Endodermal cell (in vitro differentiated cells): ENCODE measurements at places on chromosomes 5 and 9. TPM values are rescaled to one million over a fixed set of nuclear protein-coding genes. Genes with fewer than 3 reads are reported as not detected.

DNA sequence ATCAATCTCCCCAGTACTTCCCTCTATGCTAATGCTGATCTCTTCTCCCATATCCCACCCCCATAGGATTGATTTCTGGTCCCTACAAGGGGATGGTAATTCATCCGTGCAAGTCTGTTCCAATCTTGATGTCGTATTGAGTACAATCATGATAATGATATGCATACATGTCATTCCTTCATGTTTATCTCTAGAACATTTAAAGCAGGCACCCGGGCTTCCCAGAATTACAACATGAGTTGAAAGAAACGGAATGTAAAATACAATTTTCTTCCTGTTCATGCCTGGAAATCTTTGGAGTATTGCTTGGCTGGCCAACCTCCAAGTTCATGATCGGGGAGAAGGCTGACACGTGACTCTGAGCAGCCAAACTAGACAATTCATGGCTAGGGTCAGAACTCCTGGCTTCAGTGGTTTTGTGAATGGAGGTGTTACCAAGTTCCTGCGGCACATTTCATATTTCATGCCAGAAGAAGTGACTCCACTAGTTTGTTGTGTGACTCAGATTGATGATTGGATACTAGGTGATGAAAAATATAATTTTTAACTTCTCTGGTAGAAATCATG lies 66.6 kb downstream of the C9orf152 start:
- DNase-seq = no peak
- H3K27ac ChIP-seq = no peak overlapping the region
- H3K27me3 ChIP-seq = no peaks in the 10 kb centered on the region
- no peaks in the 10 kb centered on the region for H3K4me1 ChIP-seq
- H3K36me3 ChIP-seq = peaks cover 19% of the 10 kb centered on the region

Gene CCDC69
- 4.1 to 5.8 TPM (median 4.4 TPM) in 3 replicates for total RNA-seq

Gene PDE6A
- total RNA-seq = not detected in 2 replicates

Gene TMEM174
- not detected in 2 replicates for total RNA-seq

DNA sequence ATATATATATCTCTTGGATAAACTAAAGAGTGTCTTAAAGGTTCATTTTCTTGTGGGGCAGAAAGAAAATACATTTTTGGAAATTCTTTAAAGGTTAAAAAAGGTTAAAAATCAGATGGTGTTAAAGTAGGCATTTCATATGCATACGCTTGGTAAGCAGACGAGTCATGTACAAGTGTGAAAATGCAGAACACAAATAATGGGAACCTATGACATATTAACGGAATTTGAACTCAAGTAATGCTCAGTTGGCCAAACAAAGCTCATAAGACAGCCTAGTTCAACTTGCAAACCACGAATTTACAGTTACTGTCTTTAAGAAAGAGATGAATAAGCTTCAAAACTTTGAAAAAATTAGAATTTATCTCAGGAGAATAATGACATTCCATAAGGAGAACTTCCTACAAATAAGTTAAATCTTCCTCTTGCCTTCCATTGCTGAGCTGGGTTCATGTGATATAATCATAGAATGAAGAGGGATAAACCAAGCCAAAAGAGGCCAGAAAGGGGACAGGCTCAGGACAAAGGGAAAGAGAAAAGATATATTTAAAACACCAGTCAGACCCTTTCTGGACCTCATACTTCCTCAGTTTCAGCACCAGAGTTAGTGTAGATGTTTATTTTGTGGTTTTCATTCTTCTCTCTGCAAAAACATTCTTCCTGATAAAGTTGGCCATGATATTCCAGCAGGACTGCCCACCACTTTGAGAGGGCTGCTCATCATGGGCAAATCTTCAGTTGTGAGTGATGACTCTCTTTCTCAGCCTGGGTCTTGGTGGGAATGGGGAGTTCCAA lies 256.7 kb upstream of the CD180 start:
- no peak overlapping the region for H3K4me3 ChIP-seq
- no peaks in the 10 kb centered on the region for H3K36me3 ChIP-seq
- H3K4me1 ChIP-seq = no peaks in the 10 kb centered on the region
- H3K27me3 ChIP-seq = no peaks in the 10 kb centered on the region

- no peak overlapping the region for H3K4me3 ChIP-seq
- no peaks in the 10 kb centered on the region for H3K27me3 ChIP-seq
- H3K36me3 ChIP-seq = no peaks in the 10 kb centered on the region
- DNase-seq = peak; percentile 11
- H3K27ac ChIP-seq = no peak overlapping the region
- H3K4me1 ChIP-seq = no peaks in the 10 kb centered on the region
These were observed 51.4 kb downstream of the ZNF354C start for GRCh38 chr5:179111267-179112207.

DNA sequence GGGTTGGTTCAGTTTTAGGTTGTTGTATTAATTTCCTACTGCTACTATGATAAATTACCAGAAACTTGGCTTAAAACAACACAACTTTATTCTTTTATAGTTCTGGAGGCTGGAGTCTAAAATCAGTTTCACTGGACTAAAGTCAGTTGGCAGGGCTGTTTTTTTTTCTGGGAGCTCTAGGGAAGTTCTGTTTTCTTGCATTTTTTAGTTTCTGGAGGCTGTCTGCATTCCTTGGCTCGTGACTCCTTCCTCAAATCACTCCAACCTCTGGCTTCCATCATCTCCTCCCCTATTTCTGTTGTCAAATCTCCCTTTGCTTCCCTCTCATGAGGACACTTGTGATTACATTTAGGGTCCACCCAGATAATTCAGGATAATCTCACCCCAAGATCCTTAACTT lies 51.3 kb upstream of the SUB1 start:
- no peak overlapping the region for H3K27ac ChIP-seq

DNA sequence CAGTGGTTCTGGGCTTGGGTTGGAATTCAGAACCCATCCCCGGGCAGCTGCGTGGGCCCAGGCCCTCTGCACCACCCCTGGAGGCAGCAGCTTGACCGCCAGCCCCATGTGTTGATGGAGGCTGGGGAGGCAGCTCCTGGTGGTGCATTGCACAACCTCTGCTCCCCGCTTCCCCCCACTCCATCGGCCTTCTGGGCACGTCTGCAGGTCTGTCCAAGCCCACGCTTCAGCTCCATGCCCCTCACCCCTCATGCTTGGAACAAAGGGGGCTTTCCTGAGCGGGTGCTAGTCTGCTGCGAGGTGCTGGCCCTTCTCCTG lies 1.4 kb downstream of the NCS1 start:
- H3K27me3 ChIP-seq = no peaks in the 10 kb centered on the region
- peak; percentile 70 for DNase-seq
- H3K4me1 ChIP-seq = peaks cover 9% of the 10 kb centered on the region
- no peaks in the 10 kb centered on the region for H3K36me3 ChIP-seq

- no peak for DNase-seq
- H3K27ac ChIP-seq = no peak overlapping the region
- H3K36me3 ChIP-seq = no peaks in the 10 kb centered on the region
- H3K4me1 ChIP-seq = peaks cover 6% of the 10 kb centered on the region
- H3K27me3 ChIP-seq = no peaks in the 10 kb centered on the region
These were observed 35.6 kb upstream of the COL5A1 start for GRCh38 chr9:134605966-134606357.

GRCh38 chr5:133508845-133509741 lies 103.2 kb downstream of the FSTL4 start:
- H3K4me3 ChIP-seq = no peak overlapping the region
- DNase-seq = peak; percentile 29
- H3K27ac ChIP-seq = no peak overlapping the region
- no peaks in the 10 kb centered on the region for H3K36me3 ChIP-seq

DNA sequence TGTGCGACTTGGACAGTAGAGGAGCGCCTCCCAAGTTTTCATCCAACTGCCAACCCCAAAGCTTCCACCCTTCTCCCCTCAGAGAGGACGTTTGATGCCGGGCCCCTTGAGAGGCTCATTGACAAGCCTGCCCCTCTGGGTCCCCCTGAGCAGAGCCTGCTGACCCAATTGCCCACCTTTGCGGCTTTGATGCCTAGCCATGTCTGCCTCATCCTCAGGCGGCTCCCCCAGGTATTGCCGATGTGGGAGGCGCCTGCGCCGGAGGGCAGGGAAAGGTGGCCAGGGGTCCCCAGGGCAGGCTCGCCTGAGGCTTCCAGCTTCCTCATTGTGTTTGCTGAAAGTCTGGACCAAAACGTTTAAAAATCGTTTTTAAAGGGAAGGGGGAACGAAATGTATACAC lies 1.4 kb downstream of the ODF2 start:
- DNase-seq = peak; percentile 75
- peaks cover 27% of the 10 kb centered on the region for H3K36me3 ChIP-seq
- H3K27ac ChIP-seq = no peak overlapping the region
- no peaks in the 10 kb centered on the region for H3K4me1 ChIP-seq

DNA sequence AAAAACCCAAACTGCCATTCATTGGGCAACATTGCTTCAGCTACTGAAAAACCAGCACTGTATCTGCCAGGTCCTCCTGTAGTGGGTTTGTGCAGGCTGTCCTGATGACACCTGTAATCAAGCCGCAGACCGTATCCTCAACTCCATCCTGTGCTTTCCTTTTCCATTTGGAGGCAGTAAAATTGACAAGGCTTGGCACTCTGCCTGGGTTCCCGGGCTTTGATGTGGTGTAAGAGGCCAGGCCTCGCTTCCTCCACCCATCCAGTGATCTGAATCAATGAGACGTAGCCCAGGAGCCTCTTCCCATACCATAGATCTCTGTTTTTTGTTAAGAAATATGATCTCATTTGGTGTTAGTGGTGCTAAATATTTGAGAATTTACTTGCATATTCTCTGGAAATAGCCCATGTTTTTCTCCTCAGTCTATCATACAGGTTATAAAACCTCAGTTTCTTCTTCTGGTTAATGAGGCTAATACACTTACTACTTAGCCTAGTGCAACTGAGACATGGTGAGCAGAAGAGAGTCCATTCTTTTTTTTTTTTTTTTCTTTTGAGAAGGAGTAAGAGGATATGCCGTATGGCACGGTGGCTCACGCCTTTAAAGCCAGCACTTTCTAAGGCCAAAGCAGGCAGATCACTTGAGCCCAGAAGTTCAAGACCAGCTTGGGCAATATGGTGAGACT lies 34.8 kb downstream of the LSM11 start:
- no peak overlapping the region for H3K27ac ChIP-seq
- no peak for DNase-seq
- H3K4me1 ChIP-seq = no peaks in the 10 kb centered on the region

- H3K4me3 ChIP-seq = no peak overlapping the region
- H3K4me1 ChIP-seq = peaks cover 6% of the 10 kb centered on the region
- H3K36me3 ChIP-seq = no peaks in the 10 kb centered on the region
- H3K27ac ChIP-seq = no peak overlapping the region
These were observed 12.5 kb upstream of the NREP start for GRCh38 chr5:111769541-111769940.

DNA sequence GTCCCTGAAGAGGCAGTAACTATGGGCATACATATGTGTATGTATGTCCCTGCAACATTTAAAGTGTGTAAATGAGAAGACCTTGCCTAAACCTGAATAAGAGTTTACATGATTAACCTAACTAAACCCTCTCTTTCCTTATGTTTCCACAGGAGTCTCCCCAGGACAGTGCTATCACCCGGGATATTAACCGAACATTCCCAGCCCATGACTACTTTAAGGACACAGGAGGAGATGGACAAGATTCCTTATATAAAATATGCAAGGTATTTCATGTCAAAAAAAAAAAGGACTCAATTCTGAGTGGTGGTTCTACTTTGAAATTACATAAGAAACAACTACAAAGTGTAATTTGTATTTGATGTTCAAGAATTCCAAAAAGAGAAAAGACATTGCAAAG lies 31.7 kb downstream of the GPR21 start:
- H3K27ac ChIP-seq = no peak overlapping the region
- H3K36me3 ChIP-seq = peaks cover 42% of the 10 kb centered on the region
- no peaks in the 10 kb centered on the region for H3K4me1 ChIP-seq

- DNase-seq = no peak
- no peak overlapping the region for H3K27ac ChIP-seq
- peaks cover 99% of the 10 kb centered on the region for H3K36me3 ChIP-seq
These were observed 8.4 kb downstream of the CCNH start for GRCh38 chr5:87404359-87404758.

Gene ASS1
- total RNA-seq = 56.4 to 62.2 TPM (median 57.2 TPM) in 3 replicates

Gene FLT4
- total RNA-seq = 5.0 to 7.9 TPM (median 5.2 TPM) in 3 replicates

DNA sequence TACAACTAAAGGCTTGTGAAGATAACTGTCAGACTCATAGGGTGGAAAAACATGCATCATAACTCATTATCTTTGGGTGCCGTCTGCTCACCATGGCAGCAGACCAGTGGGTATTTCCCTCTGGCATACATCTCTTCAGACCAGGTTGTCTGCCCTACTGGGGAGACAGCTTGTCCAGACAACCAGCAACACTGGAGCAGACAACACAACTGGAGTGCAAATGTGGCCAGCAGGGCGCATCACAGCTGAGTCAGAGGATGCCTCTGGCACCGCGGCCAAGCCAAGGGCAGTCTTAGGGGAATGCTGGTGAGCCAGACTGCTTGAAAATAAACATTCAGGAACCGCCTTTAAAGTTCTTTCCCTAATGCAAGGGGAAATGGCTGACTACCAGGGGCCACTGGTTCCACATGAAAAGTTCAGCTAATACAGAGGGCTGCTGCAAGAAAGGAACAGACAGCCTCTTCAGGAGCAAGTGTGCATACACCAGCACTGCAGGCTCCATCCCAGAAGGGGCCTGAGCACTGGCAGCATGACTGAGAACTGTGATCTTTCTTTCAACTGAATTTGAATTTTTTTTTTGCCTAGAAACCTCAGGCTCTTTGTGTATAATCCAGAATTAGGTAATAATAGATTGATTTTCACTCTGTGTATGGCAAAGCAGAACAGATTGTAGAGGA lies 77.3 kb downstream of the MAMDC2 start:
- H3K4me3 ChIP-seq = no peak overlapping the region
- no peaks in the 10 kb centered on the region for H3K4me1 ChIP-seq
- H3K36me3 ChIP-seq = no peaks in the 10 kb centered on the region
- H3K27me3 ChIP-seq = no peaks in the 10 kb centered on the region
- DNase-seq = peak; percentile 73

DNA sequence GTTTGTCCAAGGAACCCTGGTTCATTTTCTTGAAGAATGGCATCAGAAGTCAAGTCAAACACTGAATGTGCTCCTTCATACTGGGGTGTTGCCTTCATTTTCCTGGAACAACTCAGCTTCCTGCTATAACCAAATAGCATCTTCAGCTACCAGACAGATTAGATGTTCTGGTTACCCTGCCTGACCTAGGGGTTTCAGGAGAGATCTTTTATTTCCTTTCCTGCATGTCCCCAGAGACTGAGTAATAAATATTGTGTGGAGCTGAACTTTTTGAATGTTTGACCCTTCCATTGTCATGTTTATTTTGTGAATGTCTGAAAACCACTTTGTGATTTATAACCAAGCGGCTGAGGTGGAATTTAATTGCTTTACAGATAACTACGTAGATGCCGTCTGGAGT lies 147.1 kb downstream of the IRX1 start:
- no peaks in the 10 kb centered on the region for H3K4me1 ChIP-seq
- no peaks in the 10 kb centered on the region for H3K27me3 ChIP-seq
- no peak overlapping the region for H3K4me3 ChIP-seq
- H3K36me3 ChIP-seq = no peaks in the 10 kb centered on the region
- no peak for DNase-seq
